ENCODE measurements at places on chromosomes 11 and 22.

GRCh38 chr11:102882389-102883024, 7.7 kb upstream of the MMP12 start:
- DNase-seq, result no peak

- no peak for DNase-seq
These were observed 125.6 kb upstream of the SLC5A12 start for GRCh38 chr11:26847459-26847858.

DNA sequence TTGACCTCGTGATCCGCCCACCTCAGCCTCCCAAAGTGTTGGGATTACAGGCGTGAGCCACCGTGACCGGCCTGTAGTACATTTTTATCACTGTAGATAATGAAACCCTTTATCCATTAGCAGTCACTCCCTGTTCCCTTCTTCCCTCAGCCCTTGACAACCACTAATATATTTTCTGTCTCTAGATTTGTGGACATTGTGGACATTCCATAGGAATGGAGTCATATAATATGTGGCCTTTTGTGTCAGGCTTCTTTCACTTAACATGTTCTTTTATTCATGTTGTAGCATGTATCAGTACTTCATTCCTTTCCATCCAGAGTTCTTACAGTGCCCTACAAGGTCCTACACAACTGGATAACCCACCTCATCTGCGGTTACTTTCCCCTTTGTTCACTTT, 30.5 kb downstream of the RRM1 start:
- no peak for DNase-seq

GRCh38 chr11:47376107-47376524, 2.2 kb downstream of the SPI1 start:
- no peak for DNase-seq

- DNase-seq, result no peak
These were observed 93.7 kb downstream of the CCDC83 start for GRCh38 chr11:85948884-85949283.

GRCh38 chr11:117748771-117749540, 48.1 kb downstream of the DSCAML1 start:
- no peak for DNase-seq

- DNase-seq, result no peak
These were observed 113.6 kb downstream of the SIK3 start for GRCh38 chr11:116984589-116984988.

DNA sequence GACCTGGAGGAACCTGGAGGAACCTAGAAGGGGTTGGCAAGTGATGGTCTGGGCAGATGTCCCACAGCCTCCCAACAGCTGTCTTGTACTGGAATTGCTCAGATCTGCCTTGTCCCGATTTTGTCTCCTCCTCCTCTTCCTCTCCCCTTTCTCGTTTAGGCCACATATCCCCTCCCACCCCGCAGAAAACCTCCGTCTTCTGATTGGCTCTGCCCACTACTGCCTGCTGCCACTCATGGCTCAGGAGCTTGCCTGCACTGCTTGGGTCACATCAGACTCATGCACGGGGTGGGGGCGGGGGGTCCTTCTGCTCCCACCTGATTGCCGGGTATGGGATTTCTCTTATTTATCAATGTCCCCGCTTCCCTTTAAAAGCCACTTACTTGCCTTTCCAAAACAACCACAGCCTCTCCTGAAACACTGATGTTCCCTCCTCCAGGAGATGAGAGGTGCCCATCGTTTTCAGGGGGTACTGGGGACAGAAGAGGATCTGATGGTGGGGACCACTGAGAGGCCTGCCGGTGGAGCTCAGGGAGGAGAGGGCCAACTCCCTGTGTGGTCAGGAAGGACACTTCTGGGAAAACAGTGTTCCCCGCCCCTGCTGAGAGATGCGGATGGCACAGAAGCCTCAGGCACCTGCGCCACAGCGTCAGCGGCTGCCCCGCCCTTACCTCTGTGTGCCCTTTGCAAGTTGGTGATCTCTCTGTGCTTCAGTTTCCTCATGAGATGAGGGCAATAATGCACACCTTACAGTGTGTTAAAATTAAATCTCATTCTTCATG, 14.7 kb downstream of the TOM1 start:
- no peak for DNase-seq

- no peak for DNase-seq
These were observed at the start of gene OR52N4 for GRCh38 chr11:5753943-5754342. Gene OR52N4 (plus strand): TSS chr11:5754243. CDS start chr11:5754741, 498 bp downstream.

GRCh38 chr22:29658176-29658575, 54.7 kb downstream of the NF2 start:
- DNase-seq, result no peak

DNA sequence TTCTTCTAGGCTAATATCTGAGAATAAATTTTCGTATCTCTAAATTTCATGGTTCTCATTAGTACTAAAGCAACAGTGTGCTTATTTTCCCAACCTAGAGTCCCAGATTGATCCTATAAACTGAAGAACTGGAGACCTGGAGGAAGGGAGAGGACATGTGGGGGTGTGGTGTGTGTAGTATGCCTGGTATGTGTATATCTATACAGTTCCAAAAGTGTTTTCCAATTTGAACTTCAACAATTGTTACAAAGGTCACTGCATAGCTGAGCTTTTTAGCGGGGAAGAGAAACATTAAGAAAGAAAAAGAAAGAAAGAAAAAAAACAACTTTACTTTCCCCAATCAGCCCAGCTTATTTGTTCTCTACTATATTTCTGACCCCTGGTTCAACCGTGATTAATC, 152.1 kb downstream of the SOX6 start:
- no peak for DNase-seq

- no peak for DNase-seq
These were observed 5.4 kb downstream of the RELT start for GRCh38 chr11:73381589-73381988.

- DNase-seq, result no peak
These were observed 870.7 kb downstream of the TBC1D22A start for GRCh38 chr22:47633111-47633510.

GRCh38 chr22:49324527-49325491, 502.9 kb downstream of the BRD1 start:
- DNase-seq, result no peak

GRCh38 chr11:45805305-45806071, 539 bp downstream of the SLC35C1 start:
- DNase-seq, result no peak

- DNase-seq, result no peak
These were observed 2.9 kb downstream of the PIK3IP1 start for GRCh38 chr22:31289344-31289743.

DNA sequence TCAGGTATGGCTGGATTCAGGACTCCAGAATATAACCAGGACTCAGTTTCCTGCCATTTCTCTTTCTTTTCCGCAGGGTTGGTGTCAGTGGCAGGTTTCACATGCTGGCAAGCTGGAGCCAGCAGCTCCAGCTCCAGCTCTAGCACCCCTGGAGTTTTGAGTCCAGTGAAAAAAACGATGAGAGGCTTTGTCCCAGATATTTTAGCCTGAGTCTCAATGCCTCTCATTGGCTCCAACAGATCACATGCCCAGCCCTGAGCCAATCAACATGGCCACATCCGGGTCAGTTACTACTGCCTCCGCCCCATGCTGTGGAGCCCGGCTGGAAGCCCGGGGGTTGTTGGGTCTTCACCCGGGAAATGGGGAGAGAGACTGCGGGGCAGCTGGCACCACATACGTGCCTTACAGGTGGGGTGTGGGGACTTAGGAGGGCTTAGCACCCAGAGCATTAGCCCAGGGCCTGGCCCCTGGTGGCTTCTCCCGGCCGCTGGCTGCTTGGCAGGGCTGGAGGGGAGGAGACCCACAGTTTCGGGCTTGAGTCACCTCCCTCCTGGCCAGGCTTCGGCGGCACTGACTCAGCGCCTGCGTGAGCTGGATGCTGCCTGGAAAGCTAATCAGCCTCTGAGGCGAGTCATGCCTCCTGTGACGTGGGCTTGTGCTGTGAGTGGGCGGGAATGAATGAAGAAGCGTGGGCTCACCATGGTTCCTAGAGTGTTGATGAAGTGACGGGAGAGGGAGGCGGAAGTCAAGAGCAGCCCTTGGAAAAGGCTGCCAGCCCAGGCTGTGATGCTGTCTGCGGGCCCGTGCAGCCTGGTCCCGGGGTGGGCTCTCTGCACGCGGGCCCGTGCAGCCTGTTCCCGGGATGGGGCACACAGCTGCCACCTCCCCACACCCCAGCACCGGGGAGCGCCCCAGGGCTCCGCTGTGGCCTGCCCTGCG, 15.3 kb upstream of the MRTFA start:
- DNase-seq, result peak; percentile 99

- no peak for DNase-seq
These were observed 3.0 kb upstream of the MUC2 start for GRCh38 chr11:1071571-1072115.

DNA sequence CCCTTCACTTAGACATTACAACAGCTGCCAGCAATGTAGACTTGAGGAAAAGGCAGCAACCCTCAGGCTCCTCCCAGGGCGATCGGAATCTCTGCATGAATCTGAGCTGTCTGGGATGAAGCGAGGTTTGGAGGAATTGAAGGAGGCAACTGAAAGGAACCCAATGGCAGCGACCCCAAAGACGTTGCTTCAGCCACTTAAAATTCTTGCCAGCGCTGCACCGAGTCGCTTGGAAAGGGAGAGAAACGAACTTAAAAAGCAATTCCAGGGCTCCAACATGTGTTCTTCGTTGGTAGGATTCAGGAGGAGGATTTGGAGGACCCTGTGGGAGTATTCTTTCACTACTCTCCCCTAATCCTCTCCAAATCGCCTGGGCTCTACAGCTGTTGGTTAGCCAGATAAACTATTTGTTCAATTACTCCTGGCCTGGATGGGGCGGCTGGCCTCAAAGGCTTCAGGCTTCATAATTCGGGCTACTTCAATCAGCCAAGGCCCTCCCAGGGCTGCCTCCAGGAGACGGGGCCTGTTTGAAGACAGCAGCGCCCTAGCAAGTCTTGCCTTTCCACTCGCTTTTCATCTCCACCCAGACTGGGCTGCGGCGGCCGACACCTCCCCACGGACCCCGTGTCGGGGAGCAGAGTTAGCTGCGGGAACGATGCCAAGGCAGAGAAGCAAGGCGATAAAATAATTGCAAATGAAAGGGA, 72.4 kb upstream of the TMEM45B start:
- DNase-seq, result no peak

- DNase-seq, result no peak
These were observed 1.6 kb downstream of the BSX start for GRCh38 chr11:122979815-122980595.

All from nucleus accumbens (tissue), 56 donors.